NCI-H2171 (cell line): ENCODE measurements at places on chromosomes 1 and 21.

- DNase-seq: no peak
Observed at GRCh38 chr1:206971029-206971655, 882 bp upstream of the FCAMR start.

DNA sequence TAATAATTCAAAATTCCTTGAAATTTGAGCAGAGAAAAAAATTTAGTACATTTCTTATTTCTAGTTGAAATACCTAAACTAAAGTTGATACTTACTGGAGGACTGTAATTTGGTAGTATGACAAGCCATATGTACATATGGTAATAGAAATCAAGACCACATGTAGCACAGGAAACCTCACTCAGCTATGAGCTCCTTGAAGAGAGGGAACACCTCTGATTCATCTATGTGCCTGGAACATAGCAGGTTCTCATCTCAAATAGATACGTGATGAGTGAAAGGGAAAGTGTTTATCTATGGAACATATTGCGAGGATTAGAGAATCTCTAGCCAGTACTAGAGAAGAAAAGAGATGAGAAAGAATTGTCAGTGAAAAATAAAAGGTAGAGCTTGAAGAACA lies 47.9 kb upstream of the GNG4 start:
- DNase-seq: no peak

- no peak for DNase-seq
Observed at GRCh38 chr1:89295187-89295586, 22.5 kb upstream of the GBP5 start.

GRCh38 chr1:228838717-228839500 lies 103.6 kb downstream of the RHOU start:
- DNase-seq: no peak

DNA sequence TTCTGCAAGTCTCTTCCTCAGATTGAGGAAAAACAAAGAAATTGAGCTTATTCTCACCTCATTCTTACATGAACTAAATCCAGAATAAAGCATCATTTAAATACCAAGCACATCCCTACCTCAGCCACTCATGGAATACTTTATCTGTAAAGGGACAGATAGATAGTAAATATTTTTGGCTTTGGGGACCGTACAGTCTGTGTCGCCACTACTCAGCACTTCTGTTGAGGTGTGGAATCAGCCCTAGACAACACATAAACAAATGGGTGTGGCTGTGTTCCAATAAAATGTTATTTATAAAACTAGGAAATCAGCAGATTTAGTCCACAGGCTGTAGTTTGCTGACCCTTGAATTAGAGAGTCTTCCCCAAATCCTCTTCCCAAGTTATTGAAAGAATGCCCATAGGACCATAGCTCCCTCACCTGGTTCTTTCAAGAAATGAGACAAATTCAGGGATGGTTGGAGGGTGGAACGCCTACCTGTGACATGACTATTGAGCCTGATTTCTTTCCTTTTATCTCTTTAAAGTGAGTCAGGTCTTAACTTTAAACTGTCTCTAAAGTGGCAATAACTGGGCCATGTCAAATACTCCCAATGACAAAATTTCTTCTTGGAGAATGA lies 878.5 kb downstream of the USP25 start:
- DNase-seq: no peak

- no peak for DNase-seq
Observed at GRCh38 chr1:8408151-8408839, 90.4 kb downstream of the SLC45A1 start.

GRCh38 chr1:192367436-192367835 lies 50.6 kb downstream of the RGS21 start:
- DNase-seq: no peak

DNA sequence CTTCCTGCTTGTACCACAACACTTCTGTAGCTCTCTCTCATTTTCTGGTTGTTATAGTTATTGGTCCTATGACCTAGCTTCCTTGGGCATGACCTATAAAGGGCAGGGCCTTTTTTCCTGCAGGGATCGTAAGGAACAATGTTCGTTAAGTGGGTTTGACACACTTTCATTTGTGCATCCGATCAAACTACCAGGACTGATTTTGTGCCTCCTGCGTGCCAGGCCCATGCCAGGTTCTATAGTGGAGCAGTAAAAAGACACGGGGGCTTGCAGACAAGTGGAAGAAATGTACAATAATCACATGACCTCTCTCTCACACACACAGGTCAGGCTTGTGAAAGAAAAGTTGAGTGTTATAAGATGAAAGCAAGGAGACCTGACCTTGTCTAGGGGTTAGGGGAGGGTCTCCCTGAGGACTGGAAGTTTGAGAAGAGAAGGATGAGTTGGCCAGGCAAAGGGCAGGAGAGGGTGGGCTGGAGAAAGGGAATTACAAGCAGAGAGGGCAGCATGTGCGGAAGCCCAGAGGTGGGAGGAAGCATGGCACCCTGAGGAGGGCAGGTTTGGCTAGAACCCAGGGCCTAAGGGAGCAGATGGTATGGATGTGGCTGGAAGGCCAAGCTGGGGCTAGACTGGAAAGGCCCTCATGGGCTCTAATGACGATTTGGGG lies 145.4 kb downstream of the GRIK3 start:
- no peak for DNase-seq

DNA sequence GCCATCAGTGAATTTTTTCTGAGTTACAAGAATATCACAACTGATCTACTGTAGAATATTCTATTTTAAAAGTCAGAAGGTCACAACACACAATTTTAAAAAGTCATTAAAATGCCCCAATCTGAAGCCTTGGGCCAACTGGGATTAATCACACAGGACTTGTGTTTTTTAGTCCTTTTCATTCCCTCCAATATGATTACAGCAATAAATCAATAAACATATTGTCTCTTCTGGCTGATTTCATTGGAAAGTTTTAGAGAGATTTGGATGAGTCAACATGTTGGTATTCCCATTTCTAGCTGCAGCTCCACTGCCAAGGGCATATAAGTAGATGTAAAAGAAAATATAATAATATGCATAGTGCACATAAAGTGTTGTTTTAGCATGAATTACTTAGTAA lies 85.8 kb downstream of the NIBAN1 start:
- no peak for DNase-seq

- DNase-seq: no peak
Observed at GRCh38 chr1:5388622-5389021, 603.6 kb downstream of the NPHP4 start.

DNA sequence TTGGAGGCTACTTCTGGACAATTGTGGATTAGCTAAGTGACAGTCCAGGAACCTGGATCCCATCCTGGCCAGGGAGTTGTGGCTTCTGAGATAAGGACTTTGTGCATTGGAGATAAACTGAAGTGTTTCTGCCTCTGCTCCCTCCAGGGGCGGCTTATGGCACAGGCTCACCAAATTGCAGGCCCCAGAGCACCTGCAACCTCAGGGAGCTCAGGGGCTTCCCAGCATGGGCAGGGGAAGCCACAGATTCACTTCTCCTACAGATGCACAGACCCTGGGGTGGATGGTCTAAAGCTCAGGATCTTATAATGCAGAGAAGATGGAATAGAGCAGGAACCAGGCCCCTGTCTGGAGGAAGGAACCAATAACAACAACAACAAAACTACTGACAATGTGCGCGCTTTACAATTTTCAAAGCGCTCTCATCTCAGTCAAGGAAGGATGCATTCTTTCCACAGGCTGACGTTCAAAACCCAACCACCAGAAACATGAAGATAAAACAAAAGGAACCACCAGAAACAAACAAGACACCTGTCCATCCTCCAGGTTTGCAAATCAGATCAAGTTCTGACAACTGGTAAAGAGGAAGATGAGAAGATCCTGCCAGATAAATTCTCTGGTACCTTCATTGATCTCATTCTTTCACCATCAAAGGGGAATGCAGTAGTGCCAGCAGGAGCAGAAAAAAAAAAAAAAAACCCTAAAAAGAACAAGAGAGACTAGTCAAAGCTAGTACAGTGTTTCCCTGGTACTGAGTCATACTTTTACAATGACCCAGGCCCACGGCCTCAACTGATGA lies 121.0 kb upstream of the IRF2BP2 start:
- no peak for DNase-seq

DNA sequence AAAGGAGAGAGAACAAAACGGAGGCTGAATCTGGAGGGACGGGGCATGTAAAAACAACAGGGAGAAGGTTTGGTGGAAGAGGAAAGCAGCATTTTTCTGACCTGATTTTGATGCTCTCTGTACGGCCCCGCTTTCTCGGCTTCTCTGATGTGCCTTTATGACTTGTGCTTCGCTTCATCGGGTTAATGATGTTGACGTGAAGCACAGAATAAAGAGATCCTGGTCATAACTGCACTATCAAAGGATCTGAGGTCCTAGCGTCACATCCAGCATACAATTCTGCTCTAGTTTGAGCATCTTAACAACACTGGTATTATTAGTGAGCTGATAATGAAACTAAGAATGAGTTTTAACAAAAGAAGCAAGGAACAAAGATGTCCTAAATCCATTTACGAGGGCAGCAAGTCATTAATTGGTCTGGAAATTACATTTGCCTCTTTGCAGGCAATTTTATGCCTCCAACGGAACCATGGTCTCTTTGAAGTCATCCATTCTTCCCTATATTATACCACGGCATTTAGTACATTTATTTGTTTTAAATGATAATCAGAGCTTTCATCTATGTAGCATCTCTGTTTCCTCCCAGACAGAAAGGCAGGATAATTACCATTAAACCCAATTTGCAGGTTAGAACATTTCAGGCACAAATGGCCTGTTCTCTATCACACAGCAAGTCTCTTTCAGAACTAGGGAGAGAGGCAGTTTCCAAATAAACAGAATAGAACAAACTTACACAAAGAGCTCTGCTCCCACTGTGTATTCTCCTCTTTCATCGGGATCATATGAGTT lies 45.3 kb upstream of the B3GALNT2 start:
- no peak for DNase-seq

GRCh38 chr1:200234938-200235337 lies 174.9 kb downstream of the ZNF281 start:
- no peak for DNase-seq

- no peak for DNase-seq
Observed at GRCh38 chr1:15522551-15522950, 1.5 kb downstream of the CASP9 start.

DNA sequence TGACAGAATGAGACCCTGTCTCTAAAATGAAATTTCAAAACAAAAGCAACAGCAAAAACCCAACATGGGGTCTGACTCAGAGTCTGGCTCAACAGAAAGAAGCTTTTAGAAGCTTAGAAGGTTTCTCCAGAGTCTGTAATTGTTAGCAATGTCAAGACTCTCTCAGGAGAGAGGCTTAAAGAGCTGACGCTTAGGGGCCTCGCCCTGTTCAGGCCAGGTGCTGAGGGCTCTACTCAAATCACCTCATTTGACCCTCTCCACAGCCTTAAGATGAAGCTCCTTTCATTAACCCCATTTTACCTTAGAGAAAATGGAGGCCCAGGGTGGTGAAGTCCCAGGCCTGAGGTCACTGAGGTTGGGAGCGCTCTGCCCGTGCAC lies 5.3 kb upstream of the KIF17 start:
- no peak for DNase-seq
